ENCODE measurements at places on chromosomes 1 and 21.

DNA sequence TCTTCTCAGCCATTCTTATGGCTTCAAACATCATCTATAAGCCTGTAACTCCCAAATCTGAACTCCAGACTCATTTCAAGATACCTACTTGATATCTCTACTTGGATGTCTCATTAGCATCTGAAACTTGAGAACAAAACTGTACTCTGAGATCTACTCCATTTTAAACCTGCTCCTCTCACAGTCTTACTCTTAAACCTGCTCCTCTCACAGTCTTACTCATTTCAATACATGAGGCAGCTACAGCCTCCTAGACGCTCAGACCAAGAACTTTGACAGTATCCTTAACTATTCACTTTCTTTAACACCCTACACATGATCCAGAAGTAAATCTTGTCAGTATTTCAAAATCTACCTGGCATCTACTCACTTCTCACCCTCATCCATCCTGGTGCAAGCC lies 54.3 kb downstream of the NBPF6 start:
- no peak for DNase-seq

- DNase-seq, result peak; percentile 92
These were observed at the start of gene EXOSC10 for GRCh38 chr1:11099310-11100148. EXOSC10 (minus strand) TSS chr1:11099869; CDS start chr1:11099831, 38 bp downstream.

DNA sequence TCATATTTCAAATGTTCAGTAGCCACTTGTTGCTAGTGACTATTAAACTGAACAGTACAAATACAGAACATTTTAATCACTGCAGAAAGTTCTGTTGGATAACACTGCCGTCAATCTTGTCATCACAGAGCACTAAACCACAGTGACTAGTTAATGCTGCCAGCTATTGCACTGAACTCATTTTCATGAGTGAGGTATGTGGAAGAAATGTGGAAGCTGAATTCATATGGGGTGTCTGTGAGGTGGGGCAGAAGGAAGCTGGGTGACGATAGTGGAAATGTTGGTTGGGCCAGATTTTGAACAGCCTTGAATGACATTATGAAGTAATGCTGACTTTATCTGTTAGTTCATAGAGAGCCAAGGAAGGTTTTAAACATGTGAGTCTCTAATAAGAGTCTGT lies 49.6 kb downstream of the OSBPL9 start:
- DNase-seq, result no peak

GRCh38 chr21:33443194-33443593 lies 36.6 kb downstream of the TMEM50B start:
- no peak for DNase-seq

DNA sequence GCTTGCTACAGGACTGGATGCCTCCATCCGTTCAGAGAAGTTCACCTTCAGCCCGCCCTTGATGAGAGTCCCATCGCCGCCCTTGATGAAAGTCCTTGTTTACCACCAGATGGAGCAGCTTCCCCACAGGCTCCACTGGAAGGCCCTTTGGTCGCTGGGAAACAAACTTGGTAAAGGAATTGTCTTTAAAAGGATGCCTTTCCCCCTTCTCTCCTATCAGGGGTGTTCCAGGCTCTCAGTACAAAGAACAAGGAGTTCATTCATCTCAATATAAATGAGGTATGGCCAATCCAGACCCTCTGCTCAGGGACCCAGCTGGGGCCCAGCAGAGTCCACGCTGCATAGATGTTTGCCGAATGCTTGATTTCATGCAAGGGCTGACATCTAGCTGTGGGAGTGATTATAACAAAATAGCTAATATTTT lies 50.8 kb downstream of the CAPN9 start:
- no peak for DNase-seq

DNA sequence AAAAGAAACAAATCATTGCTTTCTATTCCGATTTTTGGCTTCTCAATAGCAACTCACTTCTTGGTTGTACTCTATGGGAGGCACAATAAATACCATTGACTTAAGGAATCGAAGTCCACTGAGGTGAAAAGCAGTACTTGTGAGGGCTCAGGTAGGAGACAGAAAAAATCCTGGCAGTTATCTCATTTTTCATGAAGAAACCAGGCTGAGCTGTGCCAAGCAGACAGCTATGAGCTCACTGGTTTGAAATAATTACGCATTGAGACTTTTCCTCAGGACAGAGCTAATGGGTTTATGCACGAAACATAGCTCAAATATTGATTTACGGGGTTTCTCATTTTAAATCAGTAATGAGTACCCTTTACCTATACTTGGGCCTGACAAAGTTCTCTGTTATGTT lies 18.5 kb downstream of the COLGALT2 start:
- no peak for DNase-seq

DNA sequence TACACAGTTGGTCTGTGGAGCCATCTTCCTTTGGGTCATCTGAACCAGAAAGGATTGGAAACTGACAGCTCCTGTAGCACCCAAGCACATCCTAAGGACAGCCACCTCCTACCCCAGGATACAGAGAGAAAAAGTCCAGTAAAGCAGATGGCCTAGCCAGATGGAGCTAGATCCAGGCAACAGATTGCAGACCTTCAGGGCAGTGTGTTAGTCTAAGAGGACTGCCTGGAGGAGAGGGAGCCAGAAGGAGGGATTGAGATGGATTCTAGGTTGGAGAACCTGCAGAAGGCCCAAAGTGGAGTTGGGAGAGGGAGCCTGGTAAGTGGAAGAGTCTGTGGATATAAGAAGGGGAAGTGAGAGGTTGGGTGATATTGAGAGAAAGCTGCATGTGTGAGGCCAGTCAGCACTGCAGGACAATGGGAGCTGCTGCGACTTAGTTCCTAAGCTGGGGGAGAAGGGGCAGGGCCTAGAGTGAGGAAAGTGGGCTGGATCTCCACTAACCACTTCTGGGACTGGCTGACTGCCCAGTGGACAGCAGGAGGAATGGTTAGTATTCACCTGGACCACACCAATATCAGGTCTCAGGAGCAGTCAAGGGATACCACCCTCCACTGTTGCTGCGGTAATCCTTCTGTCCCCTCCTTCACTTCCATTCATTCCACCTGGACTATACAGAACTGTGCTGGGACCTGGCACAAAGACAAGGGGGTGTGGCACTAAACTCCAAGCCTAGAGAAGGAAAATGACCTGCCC lies 13.4 kb downstream of the BCAN start:
- DNase-seq, result no peak

DNA sequence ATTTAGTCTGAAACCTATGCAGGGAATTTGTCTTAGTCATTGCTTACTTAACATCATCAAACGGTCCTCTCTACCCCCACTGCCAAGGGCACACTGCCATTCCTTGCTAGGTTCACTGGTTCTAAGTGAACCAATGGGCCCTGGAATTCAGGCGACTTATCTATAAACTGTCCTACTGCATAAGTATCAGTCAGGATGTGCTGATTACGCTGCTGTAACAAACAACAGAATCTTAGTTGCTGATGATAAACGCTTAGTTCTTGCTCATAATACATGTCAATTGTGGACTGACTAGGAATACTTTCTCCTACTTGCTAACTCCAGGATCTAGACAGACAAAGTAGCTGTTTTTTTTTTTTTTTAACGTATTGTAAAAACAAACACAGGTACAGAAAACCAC lies 136.1 kb downstream of the PRDM2 start:
- DNase-seq, result no peak

- DNase-seq, result no peak
These were observed 10.1 kb upstream of the PLA2G5 start for GRCh38 chr1:20059847-20060246.

DNA sequence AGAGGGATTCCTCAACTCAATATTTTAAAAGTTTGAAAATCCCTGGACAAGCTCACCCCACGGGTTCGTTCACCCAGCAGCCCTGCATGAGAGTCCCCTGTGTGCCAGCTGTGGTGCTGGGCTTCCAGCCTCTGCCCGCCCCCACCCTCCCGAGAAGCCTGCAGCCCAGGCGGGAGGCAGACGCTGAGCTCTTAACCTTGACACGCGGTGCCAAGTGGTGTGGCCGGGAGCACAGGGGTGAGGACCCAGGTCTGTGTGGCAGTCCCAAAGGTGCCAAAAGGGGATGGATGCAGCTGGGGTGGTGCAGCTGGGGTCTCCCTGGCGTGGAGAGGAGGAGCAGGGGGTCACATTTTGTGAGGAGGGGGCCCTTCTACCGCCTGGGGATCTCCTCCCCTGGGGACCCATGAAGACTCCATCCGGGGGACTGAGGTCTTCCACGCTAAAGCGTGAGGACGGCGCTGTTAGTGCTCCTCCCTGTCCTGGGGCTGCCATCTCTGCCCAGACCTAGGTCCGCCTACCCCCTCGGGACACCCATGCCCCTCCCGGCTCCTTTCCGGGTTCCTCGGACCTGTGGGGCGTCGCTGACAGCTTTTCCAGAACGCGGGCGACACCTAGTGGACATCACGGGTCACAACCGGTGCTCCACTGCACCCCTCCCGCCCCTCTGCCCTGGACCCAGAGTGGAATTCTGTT lies 12.9 kb downstream of the PLA2G2F start:
- peak; percentile 49 for DNase-seq

DNA sequence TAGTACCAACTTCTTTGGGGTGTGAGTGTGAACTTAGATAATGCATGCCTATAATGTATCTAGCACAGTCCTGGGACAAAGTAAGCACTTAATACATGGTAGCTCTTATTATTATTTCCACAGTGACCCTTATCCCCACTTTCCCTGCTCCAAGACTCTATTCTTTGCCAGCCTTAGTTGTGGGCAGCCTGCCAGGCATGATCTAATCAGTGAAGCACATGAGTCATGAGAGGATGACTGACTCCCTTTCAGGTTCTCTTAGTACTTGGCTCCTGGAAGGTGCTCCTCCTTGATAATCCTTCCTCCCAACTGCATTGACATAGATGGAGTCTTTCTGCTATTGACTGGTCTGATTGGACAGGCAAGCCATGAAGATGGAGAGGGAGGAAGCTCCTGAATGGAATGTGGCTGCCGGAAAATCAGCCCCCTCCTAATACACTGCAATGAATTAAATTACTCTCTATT lies 17.4 kb upstream of the GNG12 start:
- no peak for DNase-seq

DNA sequence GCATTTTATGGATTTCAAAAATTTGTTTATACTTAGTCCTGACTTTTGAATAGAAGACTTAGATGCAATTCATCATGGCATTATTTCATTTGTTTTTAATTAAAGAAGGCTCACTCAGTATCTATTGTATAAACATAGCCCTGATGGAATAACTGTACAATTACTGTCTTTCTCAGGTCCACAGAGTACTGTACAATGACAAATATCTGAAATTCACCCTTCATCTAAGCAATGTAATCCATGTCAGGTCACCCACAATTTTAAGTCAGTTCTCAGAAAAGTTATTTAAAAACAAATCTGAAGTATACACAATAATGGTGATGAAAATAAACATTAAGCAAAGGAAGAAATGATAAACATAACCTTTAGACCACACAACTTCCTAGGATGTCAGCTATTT lies 311.9 kb downstream of the GRIK1 start:
- no peak for DNase-seq

DNA sequence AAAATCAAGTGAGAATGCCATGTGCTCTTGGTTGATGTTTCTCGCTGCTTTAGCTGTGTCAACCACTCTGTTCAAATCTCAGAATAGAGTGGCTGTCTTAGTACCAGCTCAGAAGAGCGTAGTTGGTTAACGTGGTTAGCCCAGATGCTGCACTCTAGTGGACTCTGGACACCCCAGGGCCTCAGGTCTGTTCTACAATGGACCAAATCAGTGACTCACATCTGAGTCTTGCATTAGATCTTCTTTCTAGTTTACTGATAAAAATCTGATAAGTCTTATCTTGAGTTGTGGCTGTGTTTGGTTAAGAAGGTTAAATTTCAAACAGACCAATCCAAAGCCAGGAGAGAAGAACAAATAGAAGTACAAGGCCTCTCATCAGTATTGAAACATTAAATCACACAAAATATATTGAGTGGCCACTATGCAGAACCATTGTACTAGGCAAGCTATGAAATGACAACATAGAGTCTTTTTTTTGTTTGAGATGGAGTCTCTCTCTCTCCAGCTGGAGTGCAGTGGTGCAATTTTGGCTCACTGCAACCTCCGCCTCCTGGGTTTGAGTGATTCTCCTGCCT lies 104.1 kb downstream of the NR5A2 start:
- no peak for DNase-seq

DNA sequence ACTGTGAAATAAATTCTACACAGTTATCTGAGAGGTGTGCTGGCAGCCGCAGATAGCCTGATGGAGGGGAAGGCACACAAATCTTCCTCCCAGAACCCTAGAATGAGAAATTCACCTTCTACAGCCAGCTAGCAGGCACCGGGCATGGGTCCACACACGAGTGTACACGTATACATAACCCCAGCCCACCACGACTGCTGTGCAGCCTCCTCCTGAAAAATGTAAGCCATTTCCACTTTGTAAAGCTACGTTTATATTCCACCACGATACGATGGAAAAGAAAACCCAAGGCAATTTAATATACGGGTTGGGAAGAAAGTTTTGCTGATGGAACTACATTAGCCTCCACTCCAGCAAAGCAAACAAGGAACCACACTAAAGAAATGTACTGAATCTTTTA lies 1.8 kb downstream of the BTG3 start:
- no peak for DNase-seq

DNA sequence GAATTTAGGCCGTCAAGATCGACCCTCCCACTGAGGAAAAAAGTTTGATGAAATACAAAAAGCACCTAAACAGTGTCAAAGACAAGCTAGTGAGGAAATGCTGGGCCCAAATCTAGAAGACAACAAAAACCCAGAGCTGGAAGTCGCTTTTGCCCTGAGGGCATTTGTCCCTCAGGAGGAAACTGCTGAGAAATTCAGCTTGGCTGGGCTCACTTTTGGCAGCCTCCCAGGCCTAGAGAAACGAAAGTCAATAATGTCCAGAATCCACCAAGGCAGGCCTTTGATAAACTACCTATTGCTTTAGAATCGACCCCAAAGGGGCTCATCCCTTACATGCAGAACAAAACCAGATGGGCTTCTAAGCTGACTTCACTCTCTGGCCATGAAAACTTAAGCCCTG lies 38.9 kb downstream of the SYT2 start:
- DNase-seq, result no peak

DNA sequence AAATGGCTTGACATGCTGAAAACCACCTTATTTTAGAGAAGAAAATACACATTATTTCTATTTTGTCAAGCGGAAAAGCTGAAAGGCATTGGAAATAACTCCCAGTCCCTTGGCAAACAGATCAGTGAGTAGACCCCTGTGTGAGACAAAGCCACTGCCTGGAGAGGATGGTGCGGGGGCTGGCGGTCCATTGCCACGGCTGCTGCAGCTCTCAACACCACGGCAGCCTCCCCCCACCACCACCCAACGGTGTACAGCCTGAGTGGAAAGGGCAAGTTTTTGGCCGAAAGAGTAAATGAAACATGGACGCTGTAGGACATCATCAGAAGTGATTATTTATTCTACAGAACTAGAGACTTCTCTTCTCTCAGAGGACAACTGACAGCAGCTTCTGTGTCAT lies 84.6 kb downstream of the PEX14 start:
- no peak for DNase-seq

GRCh38 chr1:235011064-235011598 lies 117.5 kb downstream of the TOMM20 start:
- peak; percentile 22 for DNase-seq

GRCh38 chr1:215887627-215888026 lies 320.5 kb downstream of the KCTD3 start:
- no peak for DNase-seq

DNA sequence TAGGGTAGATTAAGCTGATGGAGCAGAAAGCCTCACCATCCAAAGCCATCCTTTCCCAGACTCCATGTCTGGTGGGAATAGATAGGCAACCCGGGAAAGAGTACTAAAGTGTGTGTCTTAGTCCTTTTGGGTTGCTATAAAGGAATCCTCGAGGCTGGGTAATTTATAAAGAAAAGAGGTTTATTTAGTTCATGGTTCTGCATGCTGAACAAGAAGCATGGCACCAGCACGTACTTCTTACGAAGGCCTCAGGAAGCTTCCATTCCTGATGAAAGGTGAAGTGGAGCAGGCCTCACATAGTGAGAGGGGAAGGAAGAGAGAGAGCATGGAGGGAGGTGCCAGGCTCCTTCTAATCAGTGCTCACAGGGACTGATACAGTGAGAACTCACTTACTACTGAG lies 6.2 kb upstream of the SLC37A1 start:
- DNase-seq, result no peak

Measured in stimulated activated CD4-positive, alpha-beta T cell treated with anti-CD3 and anti-CD28 coated beads, TNF-alpha, amount 100 ng/mL, for 1 hour (primary cell).